ENCODE measurements at places on chromosomes 3 and 15.

DNA sequence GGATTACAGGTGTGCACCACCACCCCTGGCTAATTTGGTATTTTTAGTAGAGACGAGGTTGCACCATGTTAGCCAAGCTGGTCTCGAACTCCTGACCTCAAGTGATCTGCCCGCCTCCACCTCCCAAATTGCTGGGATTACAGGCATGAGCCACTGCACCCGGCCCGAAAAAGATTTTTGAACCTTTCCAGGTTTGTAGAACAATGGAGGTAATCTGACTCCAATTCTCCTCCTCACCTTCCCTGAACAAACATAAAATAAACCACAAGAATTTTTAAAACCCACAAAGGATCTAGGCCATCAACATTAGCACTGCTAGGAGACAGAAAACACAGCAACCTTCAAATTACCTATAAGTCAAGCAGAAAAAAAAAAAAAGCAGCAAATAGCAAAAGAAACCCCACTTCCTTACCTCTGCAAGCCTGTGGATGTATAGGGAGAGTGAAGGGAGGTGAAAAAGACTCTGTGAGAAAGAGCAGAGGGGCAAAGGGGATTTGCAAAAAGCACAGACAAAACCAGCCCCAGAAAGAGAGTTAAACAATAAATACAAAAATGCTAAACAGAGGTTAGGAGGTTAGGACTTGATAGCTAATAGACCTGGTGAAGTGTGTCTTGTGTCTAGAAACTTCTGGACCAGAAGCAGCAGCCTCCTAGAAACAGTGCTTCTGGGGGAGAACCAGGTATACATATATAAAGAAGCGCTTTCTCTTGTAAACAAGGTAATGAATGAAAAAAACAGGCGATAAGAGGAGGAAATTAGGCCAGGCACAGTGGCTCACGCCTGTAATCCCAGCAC lies 32.1 kb downstream of the TFDP2 start:
- no peak for DNase-seq

GRCh38 chr3:184230603-184231528 lies 1.5 kb downstream of the VWA5B2 start:
- DNase-seq: no peak

GRCh38 chr3:13095408-13095937 lies 22.2 kb upstream of the IQSEC1 start:
- DNase-seq: no peak

- peak; percentile 40 for DNase-seq
Observed at GRCh38 chr3:50617096-50617791, at the start of gene MAPKAPK3. MAPKAPK3 (plus strand) TSS chr3:50617151; CDS start chr3:50617566, 415 bp downstream.

DNA sequence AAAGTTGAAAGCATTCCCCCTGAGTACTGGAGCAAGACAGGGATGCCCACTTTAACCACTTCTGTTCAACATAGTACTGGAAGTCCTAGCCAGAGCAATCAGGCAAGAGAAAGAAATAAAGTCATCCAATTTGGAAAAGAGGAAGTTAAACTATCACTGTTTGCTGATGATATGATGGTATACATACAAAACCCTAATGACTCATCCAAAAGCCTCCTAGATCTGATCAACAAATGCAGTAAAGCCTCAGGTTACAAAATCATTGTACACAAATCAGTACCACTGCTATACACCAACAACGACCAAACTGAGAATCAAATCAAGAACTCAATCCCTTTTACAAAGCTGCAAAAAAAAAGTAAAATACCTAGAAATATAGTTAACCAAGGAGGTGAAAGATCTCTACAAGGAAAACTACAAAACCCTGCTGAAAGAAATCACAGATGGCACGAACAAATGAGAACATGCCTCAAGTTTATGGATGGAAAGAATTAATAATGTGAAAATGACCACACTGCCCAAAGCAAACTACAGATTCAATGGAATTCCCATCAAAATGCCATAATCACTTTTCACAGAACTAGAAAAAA lies 40.3 kb downstream of the RPL39L start:
- DNase-seq: no peak

GRCh38 chr3:53226841-53227407 lies 28.9 kb downstream of the TKT start:
- DNase-seq: no peak

DNA sequence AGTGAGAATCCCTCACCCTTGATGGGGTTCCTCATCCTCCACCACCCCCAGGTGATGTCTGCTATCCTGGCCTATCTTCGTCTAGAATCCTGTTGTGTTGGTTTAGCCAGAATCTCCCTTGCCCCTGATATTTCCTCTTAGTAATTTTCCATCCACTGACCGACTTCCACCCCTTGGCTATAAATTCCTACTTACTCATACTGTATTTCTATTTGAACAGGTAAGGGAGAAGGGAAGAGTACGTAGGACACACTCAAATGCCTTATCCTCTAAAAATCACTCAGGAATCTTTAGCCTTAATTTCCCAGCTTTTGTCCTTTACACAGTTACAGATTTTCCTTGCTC lies 678 bp upstream of the TFG start:
- DNase-seq: no peak

DNA sequence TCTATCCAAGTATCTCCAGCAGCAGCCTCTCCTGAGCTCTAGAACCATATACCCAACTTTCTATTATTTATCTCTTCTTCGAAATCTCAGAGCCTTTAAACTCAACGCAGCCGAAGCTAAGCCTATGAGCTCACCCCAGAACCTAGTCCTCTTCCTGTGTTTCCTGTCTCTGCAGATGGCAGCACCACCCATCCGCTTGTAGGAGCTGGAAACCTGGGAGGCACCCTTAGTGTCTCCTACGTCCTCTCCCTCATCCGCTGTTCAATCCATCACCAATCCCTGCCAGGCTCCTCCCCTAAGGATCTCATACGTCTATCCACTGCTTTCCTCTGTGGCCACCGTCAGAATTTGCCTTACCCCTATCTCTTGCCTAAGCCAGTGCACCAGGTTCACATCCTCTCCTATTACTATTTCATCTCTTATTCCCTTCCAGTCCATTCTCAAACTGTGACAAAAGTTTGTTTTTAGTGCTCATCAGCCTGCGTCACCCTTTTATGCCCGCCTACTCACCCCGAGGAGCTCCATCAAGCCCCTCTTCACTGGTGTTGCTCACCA lies 9.6 kb downstream of the VGLL4 start:
- peak; percentile 10 for DNase-seq

GRCh38 chr15:82804575-82804949 lies 1.3 kb downstream of the FSD2 start:
- no peak for DNase-seq

GRCh38 chr15:100879464-100880138 lies at the start of gene ALDH1A3:
ALDH1A3 (plus strand) TSS chr15:100879831; CDS start chr15:100879908, 77 bp downstream.
- no peak for DNase-seq

- DNase-seq: no peak
Observed at GRCh38 chr3:195063581-195064193, 207.3 kb downstream of the XXYLT1 start.

Data from CD4-positive, alpha-beta T cell treated with Interleukin-21 for 1 hour (primary cell).